Bronchial smooth muscle cell (primary cell): ENCODE measurements at places on chromosomes 16 and 17. TPM values are rescaled to one million over a fixed set of nuclear protein-coding genes. Genes with fewer than 3 reads are reported as not detected.

The FOXL1 gene
- total RNA-seq, result 5.2 and 7.2 TPM in 2 replicates

The KRTAP16-1 gene
- not detected in 2 replicates for total RNA-seq

The HOXB8 gene
- total RNA-seq, result under 0.01 TPM in 1 of 2 replicates, not detected in the other

The C17orf78 gene
- not detected in 2 replicates for total RNA-seq

The KCNAB3 gene
- 0.26 and 0.47 TPM in 2 replicates for total RNA-seq
